ENCODE measurements at places on chromosomes 1 and 21.
A peak's percentile ranks its signal among the peaks of the same experiment; 100 is the strongest.

DNA sequence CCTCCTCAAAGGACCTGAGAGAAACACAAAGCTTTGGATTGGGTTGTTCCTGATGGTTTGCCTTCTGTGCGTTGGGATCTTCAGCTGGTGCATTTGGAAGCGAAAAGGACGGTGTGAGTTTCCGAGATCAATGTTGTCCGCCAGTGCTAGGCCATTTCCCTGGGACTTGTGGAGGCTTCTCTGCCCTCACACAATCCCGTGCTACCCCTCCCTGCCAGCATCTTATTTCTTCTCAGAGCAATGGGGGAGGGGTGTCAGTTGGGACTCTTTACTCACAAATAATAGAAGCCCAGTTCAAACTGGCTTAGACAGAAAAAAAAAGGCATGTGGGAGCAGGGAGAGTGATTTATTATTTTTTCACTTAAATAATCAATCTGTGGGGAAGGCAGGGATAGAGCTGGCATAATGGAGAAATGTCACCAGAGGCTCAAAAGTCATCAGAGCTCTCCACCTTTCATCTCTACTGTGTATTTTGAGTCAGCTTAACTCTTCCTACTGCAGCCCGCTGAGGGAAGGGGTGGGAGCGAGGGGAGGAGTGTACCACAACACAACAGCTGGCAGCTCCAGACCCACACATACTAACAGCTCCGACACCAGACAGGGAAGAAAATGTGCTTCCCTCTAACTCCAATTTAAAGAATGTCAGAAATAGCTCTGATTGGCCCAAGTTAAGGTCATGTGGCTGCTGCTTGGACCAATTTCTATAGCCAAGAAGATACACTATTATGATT lies 22.4 kb downstream of the LY9 start:
- no peak for DNase-seq

- DNase-seq = no peak
Observed at GRCh38 chr1:108785264-108785663, 38.8 kb downstream of the STXBP3 start.

GRCh38 chr1:153598309-153599172 lies 14.4 kb downstream of the S100A16 start:
- DNase-seq = peak; percentile 16

- DNase-seq = no peak
Observed at GRCh38 chr1:7561331-7561921, 209.7 kb upstream of the VAMP3 start.

GRCh38 chr1:175009532-175009931 lies 9.8 kb downstream of the CACYBP start:
- no peak for DNase-seq

- DNase-seq = no peak
Observed at GRCh38 chr1:212955961-212956620, 5.8 kb downstream of the VASH2 start.
